Stimulated activated naive CD4-positive, alpha-beta T cell (primary cell): ENCODE measurements at places on chromosomes 1 and 21.

DNA sequence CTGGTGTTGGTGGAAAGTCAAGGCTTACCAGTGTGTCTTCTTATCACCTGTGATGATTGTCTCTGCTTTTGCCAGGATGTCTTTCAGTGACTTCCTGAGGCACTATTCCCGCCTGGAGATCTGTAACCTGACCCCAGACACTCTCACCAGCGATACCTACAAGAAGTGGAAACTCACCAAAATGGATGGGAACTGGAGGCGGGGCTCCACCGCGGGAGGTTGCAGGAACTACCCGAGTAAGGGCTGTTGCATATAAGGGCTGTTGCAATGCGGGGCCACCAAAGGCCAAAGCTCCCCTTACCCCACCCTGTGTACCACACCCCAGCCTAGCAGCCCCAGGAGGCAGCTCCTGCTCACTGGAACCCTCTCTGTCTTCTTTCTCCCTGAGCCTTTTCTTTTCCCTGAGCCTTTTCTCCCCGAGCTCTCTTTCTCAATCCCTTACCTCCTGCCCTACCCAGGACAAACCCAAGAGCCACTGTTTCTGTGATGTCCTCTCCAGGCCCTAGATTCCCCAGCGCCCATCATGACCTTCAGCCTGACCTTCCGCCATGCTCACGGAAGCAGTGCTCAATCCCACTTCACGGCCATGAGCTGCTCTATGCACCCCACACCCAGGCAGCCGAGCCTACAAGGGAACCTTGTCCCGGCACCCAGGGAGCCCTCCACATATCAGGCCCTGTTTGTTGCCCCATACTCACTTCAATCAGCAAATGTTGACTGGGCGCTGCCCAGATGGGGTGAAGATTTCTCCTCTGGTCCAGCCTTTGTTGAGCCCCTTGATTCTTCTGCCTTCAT, 40.6 kb downstream of the CAPN2 start:
- DNase-seq: no peak

- no peak for DNase-seq
These were observed 33.5 kb downstream of the CFAP57 start for GRCh38 chr1:43205671-43206070.

DNA sequence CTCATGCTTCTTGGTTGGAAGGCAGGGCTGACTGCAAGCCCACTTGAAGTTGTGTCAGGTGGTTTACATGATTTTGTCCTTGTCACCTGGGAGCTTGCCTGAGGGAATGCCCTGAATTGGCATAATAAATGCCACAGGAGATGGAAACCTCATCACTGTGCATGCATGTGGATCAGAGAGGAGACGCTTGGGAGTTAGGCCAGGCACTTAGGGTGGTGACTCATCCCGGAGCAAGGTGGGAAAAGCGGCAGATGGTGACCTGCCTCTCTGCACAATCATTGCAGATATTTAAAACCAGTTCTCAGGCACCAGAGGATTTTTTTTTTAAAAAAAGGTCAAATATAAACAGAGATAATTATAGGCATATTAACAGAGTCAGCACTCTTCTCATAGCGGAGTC, 202.2 kb upstream of the KIAA0040 start:
- DNase-seq: no peak

DNA sequence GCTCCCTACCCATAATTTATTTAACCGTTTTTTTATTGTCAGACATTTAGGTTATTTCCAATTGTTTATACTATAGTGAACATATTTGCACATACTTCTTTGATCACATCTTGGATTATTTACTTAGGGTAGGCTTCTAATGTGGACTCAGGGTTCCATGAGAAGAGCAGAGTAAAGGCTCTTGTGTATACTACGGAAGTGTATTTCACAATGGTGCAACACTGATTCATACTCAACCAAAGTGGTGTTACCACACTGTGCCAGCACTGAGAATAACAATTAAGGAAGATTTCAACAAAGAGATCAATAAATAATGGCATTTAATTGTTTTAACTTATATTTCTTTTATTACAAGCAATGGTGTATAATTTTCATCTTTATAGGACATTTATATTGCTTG, 251.2 kb downstream of the ZNF326 start:
- DNase-seq: no peak

DNA sequence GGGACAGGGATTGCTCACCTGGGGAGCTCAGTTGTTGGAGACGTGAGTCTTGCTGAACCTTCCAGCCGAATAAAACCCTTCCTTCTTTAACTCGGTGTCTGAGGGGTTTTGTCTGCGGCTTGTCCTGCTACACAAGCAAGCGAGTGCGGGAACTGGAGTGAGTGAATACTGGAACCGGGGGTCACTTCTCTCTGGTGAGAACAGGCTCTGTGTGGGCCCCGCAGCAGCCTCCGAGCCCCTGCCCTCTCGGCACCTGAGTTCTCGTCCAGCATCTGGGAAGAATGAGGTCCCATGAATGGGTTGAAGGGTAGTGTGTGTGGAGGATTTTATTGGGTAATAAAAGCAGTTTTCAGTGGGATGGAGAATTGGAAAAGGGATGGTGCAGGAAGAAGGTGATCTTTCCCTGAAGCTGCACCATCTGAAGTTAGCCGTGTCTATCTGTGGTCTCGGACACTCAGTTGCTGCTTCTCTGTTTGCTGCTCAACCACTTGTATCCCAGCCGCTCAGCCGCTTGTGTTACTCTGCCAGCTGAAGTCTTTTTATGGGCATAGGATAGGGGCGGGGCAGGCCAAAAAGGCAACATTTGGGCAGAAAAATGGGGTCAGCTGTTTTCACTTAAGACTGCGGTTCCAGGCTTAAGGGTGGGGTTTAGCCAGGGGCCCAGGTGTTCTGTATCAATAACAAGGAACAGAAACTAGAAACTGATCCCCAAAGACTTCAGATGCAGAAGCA, 450.6 kb upstream of the CAMK1G start:
- no peak for DNase-seq

- no peak for DNase-seq
These were observed 119.0 kb downstream of the SIM2 start for GRCh38 chr21:36817732-36818450.

GRCh38 chr1:180173952-180174351, 19.3 kb downstream of the QSOX1 start:
- no peak for DNase-seq

DNA sequence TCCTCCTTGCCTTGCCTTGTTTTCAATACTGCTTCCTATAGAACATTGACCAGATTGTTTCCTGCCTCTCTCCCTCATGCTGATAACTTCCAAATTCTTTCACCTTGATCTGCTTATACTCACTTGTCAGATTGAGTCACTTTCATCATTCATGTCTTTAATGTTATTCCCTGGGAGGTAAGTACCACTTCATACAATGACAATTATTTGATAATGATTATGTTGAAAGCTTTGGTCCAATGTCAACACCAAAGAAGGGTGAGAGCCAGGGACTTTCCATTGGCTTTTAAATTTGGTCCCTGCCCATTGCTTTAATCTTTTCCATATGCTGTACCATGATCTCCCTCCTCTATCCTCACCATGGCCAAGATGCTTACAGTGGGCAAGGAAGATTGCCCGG, 137.4 kb downstream of the SYT2 start:
- no peak for DNase-seq

- DNase-seq: no peak
These were observed 2204.3 kb downstream of the MRPL39 start for GRCh38 chr21:23402929-23403520.

- DNase-seq: peak; percentile 32
These were observed 57.8 kb downstream of the ZNF281 start for GRCh38 chr1:200351826-200352549.

DNA sequence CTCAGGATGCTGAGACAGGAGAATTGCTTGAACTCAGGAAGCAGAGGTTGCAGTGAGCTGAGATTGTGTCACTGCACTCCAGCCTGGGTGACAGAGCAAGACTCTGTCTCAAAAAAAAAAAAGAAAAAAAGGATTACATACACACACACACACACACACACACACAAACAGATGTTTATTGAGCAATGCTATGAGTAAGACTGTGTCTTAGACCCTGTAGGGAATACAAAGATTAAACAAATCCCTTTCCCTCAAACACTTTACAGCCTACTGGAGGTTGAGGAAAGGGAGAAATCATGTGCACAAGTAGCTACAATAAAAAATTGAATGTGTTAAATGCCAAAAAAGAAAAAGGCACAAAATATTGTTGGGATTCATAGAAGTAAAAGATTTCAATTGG, 58.1 kb downstream of the RPAP2 start:
- DNase-seq: no peak
